ENCODE measurements at places on chromosomes 1 and 21.

DNA sequence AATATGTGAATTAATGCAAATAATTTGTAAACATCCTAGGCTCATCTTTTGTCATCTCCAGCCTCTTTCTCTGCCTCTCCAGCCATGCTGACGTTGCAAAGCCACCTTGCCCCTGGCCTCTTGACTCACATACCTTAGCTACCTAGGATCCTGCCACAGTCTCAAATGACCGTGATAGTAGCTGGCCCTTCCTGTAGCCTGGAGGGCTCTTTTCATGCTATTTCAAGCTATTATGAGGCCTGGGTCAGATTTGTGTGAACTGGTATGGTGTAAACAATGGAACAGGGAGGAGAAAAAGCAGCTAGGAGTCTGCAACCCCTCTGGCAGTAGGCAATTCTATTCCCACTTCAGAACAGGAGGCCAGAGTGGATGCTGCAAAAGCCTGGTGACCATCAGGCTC lies 337.7 kb downstream of the DISC1 start:
- DNase-seq: no peak

DNA sequence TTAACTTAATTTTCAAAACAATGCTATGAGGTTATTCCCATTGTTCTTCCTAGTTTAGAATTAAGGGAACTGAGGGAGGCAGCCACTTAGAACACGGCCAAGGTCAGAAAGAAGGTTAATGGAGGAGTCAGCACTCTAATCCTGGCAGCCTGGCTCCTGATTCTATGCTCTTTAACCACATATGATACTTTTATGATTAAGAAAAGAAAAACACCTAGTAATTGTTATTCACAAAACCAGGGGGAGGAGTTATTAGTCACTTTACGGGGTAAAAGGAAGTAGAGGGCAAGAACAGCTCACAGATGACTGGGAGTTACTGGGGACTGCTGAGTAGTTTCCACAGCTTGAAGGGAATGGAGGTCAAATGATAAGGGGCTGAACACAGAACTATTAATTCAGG lies 38.6 kb downstream of the GADD45A start:
- no peak for DNase-seq

- DNase-seq: no peak
Measured at GRCh38 chr1:238606896-238607295, 716.2 kb upstream of the ZP4 start.

DNA sequence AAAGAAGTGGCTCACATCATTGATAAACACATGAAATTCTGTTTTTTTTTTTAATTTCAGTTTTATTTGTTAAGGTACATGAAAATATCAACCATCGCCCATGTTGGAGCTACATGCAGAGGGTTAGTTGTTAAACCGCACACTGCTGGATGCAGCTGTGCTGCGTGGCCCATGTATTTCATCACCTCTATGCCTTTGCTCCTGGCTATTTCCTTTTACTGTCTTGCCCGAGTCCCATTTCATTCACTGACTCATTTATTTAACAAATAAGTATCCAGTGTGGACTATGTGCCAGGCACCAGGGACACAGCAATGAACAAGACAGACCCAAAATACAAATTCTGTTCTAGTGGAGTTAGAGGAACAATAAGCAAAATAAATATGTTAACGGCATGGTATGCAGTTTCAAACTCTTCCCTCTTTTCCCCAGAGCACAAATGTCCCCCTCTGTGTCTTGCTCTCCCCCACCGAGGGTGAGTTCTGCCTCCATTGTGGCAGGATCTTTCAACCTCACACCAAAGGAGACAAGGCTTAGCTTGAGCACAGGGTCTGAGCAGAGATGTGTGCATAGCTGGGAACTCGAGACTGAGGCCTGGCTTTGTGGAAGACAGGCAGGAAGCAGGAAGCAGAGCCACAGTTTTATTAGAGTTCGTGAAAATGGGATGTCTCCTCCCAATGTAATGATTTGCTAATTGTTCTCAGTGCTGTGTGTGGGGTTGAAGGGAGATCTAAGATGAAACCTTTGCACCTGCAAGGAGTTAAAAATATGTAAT lies 44.6 kb downstream of the MAN1C1 start:
- DNase-seq: no peak

DNA sequence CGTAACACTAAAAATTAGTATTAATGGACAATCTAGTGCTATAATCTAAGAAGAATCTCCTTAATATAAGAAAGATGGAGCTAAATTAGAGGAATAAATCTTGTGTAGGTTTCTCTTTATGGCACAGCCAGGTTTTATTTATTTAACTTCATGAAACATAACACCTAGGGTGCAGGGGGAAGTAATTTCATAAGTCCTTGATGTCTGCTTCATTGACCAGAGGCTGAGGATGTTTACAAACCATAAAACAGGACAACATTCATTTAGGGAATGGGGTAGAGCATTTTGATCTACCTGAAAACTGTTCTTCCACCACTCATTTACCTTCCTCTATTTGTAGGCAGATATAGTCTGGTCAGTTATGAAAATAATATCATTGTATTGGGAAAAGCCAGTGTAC lies 95.5 kb downstream of the NGF start:
- no peak for DNase-seq

DNA sequence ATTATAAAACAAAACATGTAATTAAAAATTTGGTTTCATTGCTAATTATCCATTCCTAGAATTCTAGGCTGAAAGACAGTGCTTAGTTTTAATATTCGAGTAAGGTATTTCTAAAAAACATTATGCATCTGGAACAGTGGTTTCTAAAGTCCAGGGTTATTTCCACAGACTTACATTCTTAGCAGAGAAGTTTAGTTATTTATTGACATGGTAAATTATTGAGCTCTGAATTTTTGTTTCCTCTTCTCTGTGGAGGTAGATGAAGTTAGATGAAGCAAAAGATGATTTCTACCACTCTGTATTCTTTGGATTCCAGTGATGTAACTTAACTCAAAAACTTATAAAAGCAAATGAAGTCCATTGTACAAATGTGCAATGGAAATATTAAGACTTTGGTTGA lies 709.4 kb downstream of the MRPL39 start:
- no peak for DNase-seq

- no peak for DNase-seq
Measured at GRCh38 chr1:240029418-240029817, 62.3 kb upstream of the FMN2 start.

- DNase-seq: no peak
Measured at GRCh38 chr1:229624521-229625070, 1.3 kb downstream of the TAF5L start.

DNA sequence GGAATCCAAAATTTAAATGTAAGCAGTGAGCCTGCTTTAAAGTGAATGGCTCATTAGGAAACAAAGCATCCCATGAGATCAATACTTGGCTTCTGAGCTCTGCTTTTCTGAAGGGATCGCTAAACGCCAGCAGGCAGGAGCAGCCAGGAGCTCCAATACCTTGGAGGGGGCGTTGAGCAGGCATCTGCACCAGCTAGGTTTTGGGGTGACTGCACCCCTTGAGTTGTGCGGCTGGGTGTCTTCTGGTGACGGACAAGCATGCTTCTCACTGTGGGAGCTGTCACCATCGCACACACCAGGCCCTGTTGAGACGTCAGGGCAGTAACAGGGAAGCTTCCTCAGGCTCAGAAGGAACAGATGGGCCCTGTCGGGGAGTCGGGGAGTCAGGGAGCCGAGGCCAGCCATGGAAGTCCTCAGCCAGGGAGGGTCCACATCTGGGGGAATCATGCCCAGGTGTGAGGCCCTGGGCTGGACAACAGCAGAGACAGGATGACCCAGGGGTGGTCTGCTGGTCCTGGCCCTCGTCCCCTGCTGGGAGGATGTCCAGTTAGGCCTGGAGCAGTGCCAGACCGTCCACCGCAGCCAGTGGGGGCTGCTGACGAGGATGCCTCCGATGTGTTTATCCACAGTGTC lies 57.9 kb upstream of the ADARB1 start:
- DNase-seq: no peak

- DNase-seq: no peak
Measured at GRCh38 chr1:53127546-53127945, 14.9 kb downstream of the SLC1A7 start.

DNA sequence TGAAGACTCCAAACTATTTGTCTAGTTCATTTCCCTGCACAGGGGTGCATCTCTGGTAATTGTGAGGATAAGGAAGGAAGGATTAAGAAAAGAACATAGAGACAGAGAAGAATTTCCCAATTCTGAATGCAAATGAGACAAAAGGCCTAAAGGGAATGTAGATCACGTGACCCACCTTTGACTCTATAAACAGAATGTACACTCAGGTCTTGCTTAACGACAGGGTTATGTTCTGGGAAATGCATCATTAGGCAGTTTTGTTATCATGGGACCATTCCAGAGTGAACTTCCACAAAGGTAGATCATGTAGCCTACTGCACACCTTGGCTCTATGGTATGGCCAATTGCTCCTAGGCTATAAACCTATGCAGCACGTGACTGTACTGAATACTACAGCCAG lies 252.3 kb upstream of the ZP4 start:
- DNase-seq: no peak

- no peak for DNase-seq
Measured at GRCh38 chr1:82695443-82695842, 894.7 kb downstream of the ADGRL2 start.

DNA sequence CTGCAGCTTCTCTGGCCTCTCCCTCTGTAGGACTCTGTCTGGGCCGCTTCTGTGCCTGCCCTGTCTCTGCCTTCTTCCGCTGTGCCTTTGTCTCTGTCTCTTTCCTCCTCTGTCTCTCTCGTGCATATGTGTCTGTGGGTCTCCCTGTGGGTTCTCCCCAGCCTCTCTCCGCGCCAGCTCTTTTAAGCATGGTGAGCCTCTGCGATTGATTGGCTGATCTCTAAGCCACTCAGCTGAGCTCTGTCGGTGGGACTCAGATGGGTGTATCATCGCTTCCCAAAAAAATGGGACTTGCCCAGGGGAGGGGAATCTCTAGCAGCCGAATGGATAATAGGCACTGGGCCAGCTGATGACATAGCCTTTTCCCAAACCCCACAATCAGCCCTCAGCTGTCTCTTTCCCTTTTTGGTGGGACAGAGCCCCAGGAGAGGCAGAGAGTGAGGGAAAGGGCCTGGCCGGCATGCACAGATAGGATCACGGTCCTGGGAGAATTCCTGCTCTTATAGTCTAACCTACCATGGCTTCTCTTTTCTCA lies at the start of gene ADAMTS4:
Gene ADAMTS4 (minus strand): TSS at position 158 of the 535 bp plus-strand sequence. CDS start 427 bp downstream, outside the sequence.
- no peak for DNase-seq

DNA sequence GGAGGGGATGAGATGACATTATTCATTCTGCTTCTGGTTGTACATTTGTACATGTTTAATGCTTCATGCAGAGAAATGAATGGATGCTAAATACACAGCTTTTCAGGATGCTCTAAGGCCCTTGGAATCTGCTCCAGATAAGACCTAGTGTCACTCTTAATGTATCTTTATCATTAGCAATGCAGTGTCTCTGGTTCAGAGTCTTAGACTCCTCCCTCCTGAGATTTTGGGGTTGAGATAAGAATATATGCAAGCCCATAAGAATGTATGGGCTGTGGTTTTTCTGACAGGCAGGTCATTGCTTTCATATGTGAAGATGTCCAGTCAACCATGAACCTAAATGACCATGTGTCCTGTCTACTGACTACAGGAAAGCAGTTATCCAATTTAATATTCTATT lies 415.5 kb downstream of the RPS6KC1 start:
- DNase-seq: no peak

DNA sequence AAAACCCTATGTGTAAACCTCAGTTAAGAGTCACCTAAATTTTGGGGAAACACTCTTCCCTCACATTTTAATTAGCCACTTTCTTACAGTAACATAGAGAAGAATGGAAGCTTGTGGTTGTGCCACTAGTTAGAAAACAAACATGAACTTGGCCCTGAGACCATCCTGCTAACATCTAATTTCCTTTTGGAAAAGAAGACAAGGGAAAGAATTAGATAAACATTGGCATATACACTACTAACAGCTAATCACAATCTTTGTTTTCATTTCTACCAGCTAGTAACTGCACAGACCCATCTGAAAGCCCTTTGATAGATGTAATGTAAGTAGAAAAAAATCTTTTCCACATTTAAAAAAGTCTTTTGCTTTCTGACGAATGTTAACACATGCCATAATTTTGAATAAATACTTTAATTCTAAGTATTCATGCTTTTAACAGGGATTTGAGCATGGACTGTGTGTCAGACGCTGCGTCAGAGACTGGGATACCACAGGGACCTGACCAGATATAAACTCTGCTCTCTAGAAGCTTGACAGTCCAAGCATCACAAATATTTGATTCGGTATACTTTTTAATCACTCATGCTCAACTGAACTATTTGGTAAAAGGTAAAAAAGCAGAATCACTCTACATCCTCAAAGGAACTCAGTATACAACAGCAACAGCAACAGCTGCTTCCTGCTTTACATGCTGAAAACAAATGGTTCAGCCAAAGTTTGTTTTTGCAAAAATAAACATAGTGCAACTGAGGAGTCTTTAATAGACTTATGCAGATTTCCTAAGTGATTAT lies 30.2 kb downstream of the DPH5 start:
- no peak for DNase-seq

GRCh38 chr1:54507033-54507870 lies 40.8 kb upstream of the ACOT11 start:
- DNase-seq: no peak

GRCh38 chr1:97826820-97827219 lies 94.0 kb downstream of the DPYD start:
- no peak for DNase-seq

All from 8988T (cell line).